ENCODE measurements at places on chromosomes 7 and 10.

- no peak for DNase-seq
Measured at GRCh38 chr10:45282061-45282460, 33.3 kb downstream of the OR13A1 start.

- no peak for DNase-seq
Measured at GRCh38 chr10:132648072-132648850, 110.7 kb downstream of the INPP5A start.

DNA sequence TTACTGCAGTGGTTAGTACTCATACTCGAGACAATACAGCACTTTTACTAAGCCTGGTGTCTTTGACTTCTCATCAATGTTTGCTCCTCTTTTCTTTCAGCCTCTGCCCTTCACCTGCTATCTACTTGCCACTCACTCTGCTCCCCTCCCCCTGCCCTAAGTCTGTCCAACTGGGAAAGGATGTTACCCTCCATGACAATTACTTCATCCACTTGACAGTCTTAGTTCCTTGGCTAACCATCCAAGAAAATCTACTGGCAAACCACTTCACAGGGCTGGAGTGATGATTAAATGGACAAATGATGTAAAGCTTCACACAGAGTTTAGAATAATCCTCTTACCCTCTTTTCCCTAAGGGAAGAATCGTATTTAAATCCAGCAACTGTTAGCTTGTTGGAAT lies 8.2 kb upstream of the DLD start:
- no peak for DNase-seq

DNA sequence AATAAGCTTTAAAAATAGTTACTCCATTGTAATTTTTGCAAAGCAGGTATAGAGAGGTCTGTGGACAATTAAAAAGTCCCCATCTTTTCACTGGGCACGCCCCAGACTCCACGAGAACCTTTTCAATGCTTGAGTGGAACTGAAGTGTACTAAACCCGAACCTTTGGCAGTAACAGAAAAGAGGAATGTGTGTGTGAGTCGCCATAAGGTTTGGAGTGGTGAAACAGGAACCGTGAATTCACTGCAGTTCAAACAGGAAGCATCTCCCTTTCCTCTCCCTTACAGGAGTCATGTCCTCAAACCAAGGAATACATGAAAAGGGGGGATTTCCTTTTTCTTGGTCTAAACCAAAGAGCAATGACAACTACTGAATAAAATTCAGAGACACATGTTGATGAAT lies 23.2 kb downstream of the NDUFB2 start:
- DNase-seq: no peak

GRCh38 chr10:69449841-69450240 lies 1.4 kb upstream of the TSPAN15 start:
- no peak for DNase-seq

DNA sequence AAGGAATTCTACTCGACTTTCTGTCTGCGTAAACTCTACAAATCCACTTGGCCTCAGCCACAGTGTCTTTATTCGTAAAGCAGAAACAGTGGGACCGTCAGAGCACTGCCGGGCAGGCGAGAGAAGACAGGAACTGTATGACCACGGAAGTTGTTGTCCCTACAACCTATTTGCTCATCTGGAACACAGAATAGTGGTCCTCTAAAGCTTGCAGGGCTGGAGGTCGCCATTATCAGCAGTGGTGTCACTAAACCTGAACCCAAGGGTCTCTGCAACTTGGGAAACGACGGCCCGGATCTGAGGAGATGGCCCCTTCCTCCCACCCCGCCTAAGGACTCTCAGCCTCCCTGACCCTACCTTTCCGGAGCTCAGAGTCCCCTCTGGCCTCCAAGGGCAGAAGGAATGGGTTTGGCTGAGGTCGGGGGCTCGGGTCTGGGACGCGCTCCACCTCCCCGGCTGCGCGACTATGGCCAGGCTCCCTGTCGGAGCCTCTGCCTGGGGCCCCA lies 442 bp downstream of the STYXL1 start:
- no peak for DNase-seq

DNA sequence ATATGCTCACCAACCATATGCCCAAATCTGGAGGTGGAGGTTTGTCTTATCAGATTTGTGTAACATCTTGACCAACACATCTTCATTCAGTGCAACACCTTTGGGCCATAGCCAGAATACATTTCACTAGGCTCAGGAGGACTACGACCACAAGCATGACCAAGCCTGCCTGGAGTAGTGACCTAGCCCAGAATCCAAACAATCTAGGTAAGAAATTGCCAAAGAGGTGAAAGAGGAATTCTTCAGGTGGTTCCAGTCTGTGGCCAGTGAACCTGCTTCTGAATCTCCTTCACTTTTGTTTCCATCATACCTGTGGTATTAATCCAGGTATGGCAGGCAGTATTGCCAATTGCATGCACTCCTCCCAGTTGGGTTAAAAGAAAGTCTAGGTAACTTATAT lies 112.8 kb upstream of the RAB18 start:
- no peak for DNase-seq

DNA sequence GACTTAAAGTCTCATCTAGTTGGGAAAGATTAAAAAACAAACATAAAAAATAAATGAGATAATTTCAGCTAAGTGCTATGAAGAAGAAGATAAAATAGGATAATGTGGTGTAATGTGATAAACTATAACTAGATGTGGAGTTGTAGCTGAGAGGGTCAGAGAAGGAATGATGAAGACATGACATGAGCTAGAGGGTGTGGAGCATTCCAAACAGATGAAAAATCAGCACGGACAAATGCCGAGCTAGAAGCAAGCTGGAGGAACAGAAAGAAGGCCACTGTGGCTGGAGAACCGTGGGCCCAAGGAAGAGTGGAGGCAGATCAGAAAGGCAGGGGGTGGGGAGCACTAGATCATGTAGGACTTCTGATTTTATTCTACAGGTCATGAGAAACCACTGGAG lies 70.6 kb downstream of the CDK6 start:
- DNase-seq: no peak

GRCh38 chr10:47051741-47052238 lies 140.6 kb downstream of the PTPN20 start:
- DNase-seq: no peak

- no peak for DNase-seq
Measured at GRCh38 chr10:70918851-70919530, 30.6 kb upstream of the PCBD1 start.

- DNase-seq: no peak
Measured at GRCh38 chr7:25429731-25430130, 201.4 kb upstream of the NPVF start.

All from stimulated activated CD8-positive, alpha-beta memory T cell treated with anti-CD3 and anti-CD28 coated beads, Interleukin-7, amount 100 ng/mL, for 1 hour (primary cell).